Motor neuron (in vitro differentiated cells): ENCODE measurements at places on chromosomes 6 and 20. TPM values are rescaled to one million over a fixed set of nuclear protein-coding genes. Genes with fewer than 3 reads are reported as not detected.

SLC17A9 gene
- 0.13 and 0.23 TPM in 2 replicates for total RNA-seq

DNA sequence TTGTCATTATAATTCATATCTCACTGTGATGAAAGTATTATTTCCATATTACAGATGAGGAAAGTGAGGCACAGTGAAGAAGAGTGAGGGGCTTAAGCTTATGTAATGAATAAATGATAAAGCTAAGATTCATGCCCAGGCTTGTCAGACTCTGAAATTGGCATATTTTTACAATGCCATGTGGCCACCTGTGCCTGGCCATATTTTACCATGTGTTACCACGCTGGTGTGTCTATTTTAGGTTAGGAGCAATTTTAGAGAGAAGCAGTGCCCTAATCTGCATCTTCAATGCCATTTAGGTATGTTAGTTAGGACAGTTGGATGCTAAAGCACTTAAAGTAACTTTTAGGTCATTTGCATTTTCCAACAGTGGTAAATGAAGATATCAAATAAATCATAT, 188.0 kb upstream of the FLRT3 start:
- ATAC-seq = no peak

JPH2 gene
- 0.09 and 0.13 TPM in 2 replicates for total RNA-seq

BLTP3A gene
- total RNA-seq = 13.0 and 14.7 TPM in 2 replicates

DNA sequence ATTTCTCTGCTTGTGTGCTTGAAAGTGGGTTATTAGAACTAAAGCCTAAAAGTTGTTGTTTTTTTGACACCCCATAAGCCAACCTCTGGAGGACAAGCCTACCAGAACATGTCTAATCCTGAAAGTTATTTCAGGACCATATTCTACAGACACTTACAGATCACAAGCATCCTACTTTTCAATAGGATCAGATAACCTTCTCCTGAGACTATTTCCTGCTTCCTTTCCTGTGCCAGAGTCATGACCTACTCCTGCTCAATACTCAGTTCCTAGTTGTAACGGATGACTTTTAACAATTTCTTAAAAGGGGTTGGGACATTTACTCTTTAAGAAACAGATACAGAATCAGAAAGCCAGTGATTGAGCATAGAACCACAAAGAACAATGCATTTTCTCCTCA, 5.3 kb upstream of the FILIP1 start:
- no peak for ATAC-seq

CD83 gene
- total RNA-seq = 2.5 and 2.8 TPM in 2 replicates

DNA sequence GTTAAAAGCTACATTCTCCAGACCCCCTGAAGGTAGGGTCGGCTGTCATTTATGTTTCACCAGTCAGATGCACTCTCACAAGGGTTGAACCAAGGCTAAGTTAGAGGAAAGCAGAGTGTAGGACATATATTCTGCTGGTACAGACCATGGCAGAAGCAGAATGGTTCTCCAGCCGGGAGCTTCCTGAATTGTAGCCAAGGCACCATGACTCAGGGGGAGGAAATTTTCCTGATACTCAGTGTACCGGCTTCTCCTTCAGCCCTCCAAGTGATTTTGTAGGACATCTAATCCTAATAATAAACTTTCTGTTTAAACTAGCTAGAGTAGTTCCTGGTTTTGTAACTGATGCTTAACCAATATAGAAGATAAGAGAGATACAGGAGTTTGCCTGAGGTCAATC, 14.2 kb upstream of the SLPI start:
- no peak for ATAC-seq

DNA sequence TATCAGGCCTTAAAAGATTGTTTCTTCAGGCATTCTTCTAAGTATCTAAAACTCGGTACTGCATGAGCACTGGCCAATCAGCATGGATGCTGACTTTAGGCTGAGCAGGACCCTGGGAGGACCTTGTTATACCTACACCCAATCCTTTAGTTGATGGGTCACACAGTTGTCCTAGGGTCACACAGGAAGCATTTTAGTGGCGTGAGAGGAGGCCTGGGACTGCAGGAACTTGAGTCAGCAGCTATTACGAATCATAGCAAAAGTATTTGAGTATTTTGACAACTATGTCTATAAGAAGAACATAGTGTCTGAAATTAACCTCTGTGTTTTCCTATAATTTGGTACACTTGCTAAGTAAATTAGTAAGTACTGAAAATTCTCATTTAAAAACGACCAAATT, 741.4 kb downstream of the HACE1 start:
- no peak for ATAC-seq
